ENCODE measurements at places on chromosomes 12 and 14.

- DNase-seq, result peak; percentile 21
Measured at GRCh38 chr12:71780237-71780822, 25.7 kb downstream of the RAB21 start.

DNA sequence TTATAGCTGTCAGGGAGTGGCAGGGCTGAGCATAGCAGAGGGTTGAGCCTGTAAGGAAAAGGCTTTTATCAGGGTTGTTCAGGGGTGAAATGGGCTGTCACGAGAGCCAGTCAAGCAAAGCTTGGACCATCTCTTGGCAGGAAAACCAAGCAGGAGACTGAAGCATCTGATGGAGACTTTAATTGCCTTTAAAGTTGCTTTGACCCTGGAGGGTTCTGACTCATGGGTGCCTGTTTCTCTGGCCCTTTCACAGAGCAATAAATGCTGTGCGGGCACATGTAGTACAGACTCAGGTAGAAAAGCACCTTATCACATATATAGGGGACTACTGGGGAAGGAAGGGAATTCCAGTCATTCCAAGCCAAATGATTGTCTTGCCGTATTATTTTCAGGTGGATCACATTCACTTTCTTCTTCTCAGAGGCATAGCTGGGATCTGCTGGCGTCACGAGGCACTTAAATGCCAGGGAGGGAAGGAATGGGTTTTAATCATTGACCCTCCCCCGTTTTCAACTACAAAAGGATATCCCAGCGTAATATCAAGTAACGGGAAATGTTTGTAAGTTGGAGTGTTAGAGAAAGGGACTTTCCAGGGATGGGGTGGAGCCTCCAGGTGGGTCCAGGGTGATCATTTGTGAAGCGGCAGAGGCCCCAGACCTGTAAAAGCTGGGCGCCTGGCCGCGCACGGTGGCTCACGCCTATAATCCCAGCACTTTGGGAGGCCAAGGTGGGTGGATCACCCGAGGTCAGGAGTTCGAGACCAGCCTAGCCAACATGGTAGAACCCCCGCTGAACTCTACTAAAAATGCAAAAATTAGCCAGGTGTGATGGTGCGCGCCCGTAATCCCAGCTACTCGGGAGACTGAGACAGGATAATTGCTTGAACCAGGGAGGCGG lies 34.9 kb downstream of the PLEKHD1 start:
- no peak for DNase-seq

DNA sequence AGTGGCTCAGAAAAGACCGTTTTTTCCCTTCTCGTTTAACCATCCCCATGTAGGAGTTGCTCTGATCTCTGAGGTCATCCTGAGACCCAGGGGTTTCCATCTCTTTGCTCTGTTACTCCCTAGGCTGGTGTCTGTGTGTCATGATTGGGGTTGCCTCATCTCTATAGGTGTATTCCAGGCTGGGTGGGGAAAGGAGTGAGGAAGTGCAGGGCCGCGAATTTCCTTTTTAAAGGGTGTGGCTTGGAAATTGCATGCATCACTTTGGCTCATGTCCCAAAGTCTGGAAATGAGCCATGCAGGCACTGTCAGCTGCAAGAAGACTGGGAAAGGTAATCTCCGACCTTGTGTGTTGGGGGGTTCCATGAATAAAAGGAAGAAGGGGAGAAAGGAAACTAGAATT lies 201.9 kb downstream of the AACS start:
- DNase-seq, result no peak

DNA sequence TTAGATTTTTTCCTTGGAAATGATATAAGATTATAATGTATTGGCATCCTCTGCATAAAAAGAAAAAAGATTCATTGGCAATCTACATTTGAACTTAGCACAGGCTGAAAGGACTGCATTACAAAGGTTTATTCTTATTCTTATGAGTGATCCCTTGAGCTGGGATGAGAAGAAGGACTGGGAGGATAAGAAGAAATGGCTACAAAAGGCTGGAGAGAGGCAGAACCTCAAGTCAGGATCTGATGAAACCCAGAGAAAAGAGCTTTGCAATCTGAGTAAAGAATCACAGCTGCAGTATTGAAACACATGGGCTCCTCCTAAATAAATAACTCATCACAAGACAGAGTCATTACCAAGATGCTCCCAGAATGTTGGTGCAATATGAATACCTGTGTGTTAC lies 1635.4 kb upstream of the FLRT2 start:
- no peak for DNase-seq

- DNase-seq, result no peak
Measured at GRCh38 chr14:102999227-102999895, 58.0 kb downstream of the CDC42BPB start.

GRCh38 chr12:80625051-80625450 lies 82.4 kb upstream of the MYF6 start:
- DNase-seq, result no peak

DNA sequence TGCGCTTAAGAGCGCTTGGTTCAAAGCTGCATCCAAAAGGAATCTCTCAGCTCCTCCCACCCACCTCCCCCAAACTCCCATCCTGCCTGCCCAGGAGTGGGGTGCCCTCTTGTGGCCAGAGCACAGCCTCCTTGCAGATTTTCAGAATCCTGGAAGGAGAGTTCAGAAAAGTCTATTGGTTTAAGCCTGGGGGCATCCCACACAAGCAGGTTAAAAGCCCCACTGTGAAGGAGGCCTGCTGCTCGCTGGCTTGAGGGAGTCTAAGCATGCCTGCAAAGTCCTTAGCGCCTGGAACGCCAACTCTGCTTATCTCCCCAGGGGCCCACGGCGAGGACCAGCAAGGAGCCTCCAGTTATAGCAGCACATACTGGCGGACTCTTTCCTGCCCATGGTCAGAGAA lies 297.1 kb downstream of the KSR2 start:
- no peak for DNase-seq

GRCh38 chr12:131323879-131324278 lies 370.2 kb downstream of the ADGRD1 start:
- DNase-seq, result no peak

GRCh38 chr12:113860059-113860820 lies 105.9 kb downstream of the RBM19 start:
- no peak for DNase-seq

All from T-helper 9 cell (primary cell).